Stimulated activated CD8-positive, alpha-beta memory T cell treated with anti-CD3 and anti-CD28 coated beads, Interleukin-4, amount 100 ng/mL, for 1 hour (primary cell): ENCODE measurements at places on chromosomes 7 and 10.

DNA sequence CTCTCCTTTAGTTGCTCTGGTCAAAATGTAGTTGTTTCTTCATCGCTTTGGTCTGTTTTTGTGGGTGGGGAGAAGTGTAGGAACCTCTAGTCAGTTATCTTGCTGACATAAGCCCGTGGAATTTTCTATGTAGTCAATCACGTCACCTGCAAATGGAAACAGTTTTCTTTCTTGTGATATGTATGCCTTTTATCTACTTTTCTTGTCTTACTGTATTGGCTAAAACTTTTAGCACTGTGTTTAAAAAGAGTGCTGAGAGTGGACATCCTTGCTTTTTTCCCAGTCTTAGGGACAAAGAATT, 42.3 kb downstream of the AKR1E2 start:
- DNase-seq: no peak

- no peak for DNase-seq
Observed at GRCh38 chr7:157010588-157011332, at the start of gene MNX1. TSS of gene MNX1 (minus strand) at chr7:157010663. CDS start at chr7:157010350, 313 bp downstream.

- DNase-seq: no peak
Observed at GRCh38 chr7:78018641-78019446, 220.3 kb downstream of the PHTF2 start.

DNA sequence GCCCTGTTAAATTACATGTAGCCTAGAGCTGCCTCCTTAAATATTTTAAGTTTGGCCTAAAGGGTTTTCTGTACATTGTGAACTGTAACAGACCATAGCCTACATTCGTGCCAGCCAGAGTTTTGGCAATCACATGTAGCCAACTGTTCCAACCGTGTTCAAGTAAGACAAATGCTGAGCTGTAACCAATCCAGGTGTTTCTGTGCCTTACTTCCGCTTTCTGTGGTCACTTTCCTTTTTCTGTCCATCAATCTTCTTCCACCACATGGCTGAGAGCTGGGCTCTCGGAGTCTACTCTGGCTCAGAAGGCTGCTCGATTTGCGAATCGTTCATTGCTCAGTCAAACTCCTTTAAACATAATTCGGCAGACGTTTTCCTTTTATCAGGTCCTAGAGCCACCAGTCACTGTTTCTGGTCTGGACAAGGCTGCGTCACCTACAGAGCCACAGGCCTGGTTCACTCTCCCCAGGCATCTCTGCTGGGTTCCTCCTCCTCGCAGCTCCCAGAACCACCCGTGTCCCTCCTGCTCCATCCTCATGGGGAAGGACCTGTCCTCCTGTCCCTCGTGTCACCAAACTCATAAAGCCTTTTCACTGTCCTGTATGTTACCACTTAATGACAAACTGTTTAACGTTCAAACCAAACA, 158.0 kb upstream of the RHEB start:
- DNase-seq: no peak

DNA sequence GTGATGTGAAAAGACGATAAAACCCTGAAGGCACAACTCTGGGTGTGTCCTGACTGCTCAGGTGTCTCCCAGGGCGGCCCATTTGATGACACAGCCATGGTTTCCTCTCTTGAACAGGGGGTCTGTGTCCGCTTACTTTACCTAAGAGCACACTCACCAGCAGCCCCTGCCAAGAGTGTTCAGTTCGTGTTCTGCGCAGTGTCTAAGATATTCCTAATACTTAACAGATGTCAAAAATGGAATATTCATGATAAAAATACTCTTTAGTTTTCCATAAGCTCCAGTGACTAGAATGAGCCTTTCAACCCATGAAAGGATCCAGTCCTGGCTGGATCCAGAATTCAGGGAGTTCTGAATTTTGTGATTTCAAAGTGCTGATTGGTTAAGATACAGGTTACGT, 492.4 kb downstream of the TNS3 start:
- no peak for DNase-seq

GRCh38 chr7:30453921-30454320, 24.7 kb downstream of the NOD1 start:
- no peak for DNase-seq

- DNase-seq: no peak
Observed at GRCh38 chr10:17062493-17062892, 67.1 kb downstream of the CUBN start.

- DNase-seq: no peak
Observed at GRCh38 chr7:5477723-5478531, 54.3 kb upstream of the TNRC18 start.

DNA sequence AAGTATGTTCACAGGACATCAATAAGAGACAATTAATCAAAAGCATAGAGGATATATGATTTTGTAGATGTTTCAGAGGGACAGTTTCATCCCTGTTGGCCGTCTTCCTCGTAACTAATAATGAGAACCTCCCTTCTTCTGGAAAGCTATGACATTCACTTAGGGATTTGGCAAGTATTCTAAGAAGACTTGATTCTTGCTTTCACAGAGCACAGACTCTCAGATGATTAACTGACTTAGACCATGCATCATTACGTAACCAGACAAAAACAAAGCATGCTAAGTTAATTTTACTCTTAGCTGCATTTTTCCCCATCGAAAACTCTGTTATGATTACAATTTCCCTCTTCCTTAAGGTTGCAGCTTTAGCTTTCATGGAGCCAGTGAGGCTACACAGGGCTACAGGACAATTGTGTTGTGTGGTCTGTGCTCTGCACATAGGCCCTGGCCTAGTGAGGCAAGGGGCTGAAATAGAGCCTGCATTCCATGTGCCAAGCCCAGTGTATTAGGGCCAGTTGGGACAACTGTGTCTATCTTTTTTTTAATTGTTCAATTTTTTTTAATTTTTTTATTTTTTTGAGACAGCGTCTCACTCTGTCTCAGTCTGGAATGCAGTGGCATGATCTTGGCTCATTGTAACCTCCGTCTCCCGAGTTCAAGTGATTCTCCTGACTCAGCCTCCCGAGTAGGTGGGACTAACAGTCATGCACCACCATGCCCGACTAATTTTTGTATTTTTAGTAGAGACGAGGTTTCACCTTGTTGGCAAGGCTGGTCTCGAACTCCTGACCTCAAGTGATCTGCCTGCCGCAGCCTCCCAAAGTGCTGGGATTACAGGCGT, 105.3 kb downstream of the PLXDC2 start:
- DNase-seq: no peak

DNA sequence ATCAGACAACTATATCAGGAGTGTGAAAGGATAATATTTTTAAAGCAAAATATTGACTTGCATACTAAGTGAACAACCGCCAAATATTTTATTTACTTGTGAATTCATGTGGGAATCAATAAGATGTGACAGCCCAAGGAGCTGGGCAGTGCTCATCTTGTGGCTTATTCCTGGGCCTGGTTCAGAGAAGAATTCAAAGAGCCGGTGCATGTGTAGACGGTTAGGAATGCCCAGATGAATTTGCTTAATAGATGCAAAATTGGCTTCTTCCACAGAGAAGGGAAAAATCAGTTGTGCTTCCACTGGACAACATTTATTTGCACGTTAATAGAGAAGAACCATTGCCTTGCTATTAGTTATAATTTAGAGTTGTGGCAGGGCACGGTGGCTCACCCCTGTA, 4.4 kb downstream of the MYL7 start:
- DNase-seq: no peak

- DNase-seq: no peak
Observed at GRCh38 chr10:123154711-123155505, 706 bp downstream of the BUB3 start.
